ENCODE measurements at places on chromosomes 7 and 10.
A peak's percentile ranks its signal among the peaks of the same experiment; 100 is the strongest.

DNA sequence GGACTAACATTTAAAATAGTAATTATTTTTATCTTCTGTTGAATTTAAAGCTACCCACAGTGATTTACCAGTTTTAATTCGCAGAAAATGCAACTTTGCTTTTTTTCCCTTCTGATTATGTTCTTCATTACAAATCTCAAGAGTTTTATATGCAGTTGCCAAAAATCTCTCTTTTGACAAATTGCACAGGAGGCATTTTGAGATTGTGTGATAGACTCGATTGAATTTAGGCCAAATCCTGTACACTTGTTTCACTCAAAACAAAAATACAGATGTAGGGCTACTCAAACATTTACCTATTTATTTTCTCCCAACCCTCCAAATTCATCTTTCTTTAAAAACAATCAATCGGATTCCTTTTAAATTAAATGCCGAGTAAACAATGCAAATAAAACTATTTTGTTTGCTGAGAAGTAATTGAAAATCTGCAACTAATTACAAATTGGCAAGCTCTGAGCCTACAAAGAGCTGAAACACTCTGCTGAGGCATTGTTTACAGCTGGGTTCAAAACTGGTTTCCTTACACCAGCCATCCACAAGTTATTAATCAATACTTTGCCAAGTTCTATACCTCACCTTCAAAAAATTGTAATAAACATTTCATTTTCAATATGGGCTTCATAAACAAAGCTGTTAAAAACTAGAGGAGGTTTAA is 214.9 kb upstream of the TCF7L2 start:
- no peak for DNase-seq

- no peak for DNase-seq
These were observed 809 bp upstream of the OGA start for GRCh38 chr10:101818872-101819633.

- DNase-seq = no peak
These were observed 12.2 kb upstream of the CPA1 start for GRCh38 chr7:130367836-130368746.

- peak; percentile 49 for DNase-seq
These were observed 10.9 kb upstream of the RSU1 start for GRCh38 chr10:16828114-16828568.

GRCh38 chr7:100893910-100894721 is 1.6 kb downstream of the ACHE start:
- no peak for DNase-seq
